ENCODE measurements at places on chromosomes 4 and X.
A peak's percentile ranks its signal among the peaks of the same experiment; 100 is the strongest.

- peak; percentile 61 for DNase-seq
Observed at GRCh38 chr4:2135083-2135482, 76.0 kb downstream of the NAT8L start.

GRCh38 chr4:123649645-123650391, 253.2 kb downstream of the SPRY1 start:
- peak; percentile 76 for DNase-seq

- no peak for DNase-seq
Observed at GRCh38 chr4:108369035-108369655, 200.4 kb upstream of the LEF1 start.

DNA sequence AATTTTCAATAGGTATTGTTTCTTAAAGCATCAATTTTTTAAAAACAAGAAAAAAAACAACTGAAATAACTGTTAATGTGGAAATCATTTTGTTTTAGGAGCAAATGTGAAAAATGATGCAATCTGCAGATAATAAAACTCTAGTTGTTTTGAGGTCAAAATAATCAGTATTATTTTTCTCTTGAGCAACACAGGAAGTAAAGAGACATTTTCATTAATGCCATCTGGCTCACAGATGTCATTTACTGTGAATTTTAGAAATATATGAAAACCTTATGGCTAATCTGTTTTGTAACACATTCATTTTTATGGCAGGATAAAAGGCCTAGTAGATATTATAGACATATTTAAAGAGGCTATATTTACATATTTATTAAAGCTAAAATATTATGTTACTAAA, 141.6 kb downstream of the PCDH18 start:
- DNase-seq: peak; percentile 32

GRCh38 chrX:130330706-130331105, 9.0 kb upstream of the SLC25A14 start:
- peak; percentile 48 for DNase-seq

DNA sequence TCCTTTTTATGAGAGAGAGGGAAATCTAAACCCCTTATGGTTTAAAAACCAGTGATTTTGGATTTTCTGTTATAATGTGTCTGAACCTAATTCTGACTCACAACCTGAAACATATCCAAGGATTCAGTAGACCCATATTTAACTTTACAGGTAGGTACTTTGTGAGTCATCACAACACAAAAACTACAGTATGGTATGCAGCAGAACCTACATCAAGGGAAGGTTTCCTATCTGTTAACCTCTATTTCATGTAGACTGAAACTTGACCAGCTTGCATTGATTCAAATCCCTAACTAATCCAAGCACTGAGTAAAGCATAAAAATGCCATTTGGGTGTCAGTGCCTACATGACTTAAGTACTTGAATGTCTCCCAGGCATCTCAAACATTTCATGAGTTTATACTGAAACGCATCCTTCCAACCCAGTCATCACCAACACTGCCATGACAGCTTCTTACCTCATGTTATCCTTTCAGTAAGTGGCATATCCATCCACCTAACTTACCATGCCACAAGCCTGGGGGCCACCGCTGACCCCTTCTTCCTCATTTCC, 4.3 kb upstream of the ARHGAP10 start:
- DNase-seq: no peak

DNA sequence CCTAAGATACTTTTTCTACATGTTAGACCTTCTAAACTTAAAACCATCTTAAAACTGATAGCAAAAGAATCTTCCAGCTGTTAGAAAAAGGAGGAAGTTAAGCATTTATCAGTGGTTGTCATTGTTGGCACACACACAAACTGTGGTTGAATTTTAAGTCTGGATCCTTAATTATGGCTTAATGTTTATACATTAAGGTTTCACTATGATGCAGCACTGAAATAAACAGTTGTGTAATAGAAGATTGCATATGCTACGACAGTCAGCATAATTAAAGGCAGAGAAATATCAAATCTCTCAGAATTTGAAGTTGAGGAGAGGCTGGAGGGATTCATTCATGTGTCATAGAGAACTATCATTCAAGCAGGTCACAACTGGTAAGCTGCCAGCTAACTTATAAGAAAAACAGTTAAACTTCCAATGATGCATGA, 32.3 kb downstream of the ADGRA3 start:
- peak; percentile 73 for DNase-seq

DNA sequence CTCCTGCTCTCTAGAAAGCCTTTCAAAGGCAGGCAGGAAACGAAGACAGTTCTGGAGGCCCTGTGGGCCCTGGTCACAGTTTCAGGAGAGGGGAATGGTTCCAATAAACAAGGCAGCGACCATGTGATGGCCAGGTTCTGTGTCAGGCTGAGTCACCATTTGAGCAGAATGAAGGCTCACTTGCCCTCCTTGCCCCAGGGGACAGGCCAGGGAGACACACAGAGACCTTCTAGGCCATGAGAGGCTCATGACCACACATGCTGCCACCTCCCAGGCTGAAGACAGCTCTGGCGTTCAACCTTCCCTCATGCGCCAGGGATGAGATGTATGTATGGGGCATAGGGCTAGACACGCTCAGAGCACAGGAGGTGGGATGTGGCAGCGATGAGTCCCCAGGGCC, 22.9 kb upstream of the TRIM2 start:
- no peak for DNase-seq

GRCh38 chrX:130878350-130879341, 24.4 kb downstream of the ENOX2 start:
- DNase-seq: peak; percentile 91

- DNase-seq: peak; percentile 38
Observed at GRCh38 chr4:127015667-127016117, 617.1 kb upstream of the INTU start.

- DNase-seq: no peak
Observed at GRCh38 chrX:154731184-154731583, 19.7 kb downstream of the GAB3 start.

DNA sequence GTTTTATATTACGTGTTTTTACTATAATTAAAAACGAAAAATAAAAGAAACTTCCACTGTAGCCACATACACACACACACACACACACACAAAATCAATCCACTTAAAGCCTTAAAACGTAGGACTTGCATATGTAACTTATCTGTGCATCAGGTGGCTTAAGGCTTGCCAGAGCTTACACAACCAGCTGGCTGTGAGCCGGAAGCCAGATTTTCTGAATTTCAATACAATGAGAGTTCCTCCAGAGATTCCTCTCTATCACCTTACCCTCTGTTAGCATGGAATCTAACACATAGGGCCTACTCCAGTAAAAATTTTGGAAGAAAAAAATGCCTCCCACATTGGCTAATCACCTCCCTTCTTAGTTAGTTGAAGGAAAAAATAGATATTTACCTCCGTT, 27.9 kb upstream of the SLITRK4 start:
- no peak for DNase-seq

- peak; percentile 10 for DNase-seq
Observed at GRCh38 chr4:122285285-122285684, 93.5 kb upstream of the ADAD1 start.

DNA sequence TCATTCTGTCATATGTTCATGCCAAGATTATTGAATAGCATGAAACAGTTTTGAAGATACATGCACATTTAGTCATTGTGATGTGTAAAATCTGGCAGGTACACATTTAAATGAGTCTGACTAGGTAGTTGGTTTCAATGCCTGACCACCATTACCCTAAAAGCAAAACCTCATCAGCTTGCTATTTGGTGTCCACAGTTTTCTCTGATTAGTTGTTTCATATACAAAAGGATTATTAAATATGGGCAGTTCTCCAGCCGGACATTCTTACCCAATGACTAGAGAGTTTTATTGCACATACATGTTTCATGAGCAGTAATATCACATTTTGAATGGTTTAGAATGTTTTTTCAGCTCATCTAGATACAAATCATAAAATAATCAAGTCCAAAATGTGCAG, 23.7 kb downstream of the DCHS2 start:
- no peak for DNase-seq

- DNase-seq: no peak
Observed at GRCh38 chr4:142156256-142156655, 519.9 kb downstream of the IL15 start.

DNA sequence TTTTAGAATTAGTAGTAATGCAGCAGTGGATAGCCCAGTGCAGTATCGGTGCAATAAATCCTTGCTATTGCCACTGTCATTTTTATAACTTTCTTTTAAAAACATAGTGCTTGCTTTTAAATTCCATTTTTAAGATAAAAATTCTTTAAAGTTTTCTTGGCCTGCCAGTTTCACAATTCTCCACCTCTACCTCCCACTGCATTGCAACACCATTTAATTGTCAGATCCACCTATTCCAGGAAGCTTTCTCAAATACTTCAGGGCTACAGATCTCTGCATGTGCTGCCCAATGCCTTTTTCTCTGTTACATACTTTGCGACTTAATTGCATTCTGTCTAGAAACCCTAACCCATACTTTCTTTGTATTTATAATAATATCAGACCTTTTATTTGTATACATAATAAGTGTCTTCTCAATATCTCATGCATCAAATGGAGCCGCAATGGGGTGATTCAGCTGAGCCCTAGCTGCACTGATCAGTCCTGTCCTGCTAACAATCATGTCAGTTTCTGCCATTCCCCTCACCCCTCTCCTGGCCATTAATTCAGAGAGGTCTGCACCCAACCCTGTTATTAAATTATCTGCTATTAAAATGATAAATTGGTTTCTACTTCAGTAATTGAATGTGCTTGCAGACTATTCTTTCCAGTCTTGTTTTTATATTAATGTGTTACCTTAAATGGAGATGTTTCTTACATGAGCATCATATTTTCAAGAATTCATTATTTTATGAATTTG, 193.1 kb downstream of the SLIT2 start:
- no peak for DNase-seq

GRCh38 chr4:141599853-141600252, 36.5 kb upstream of the IL15 start:
- no peak for DNase-seq

- no peak for DNase-seq
Observed at GRCh38 chrX:57573754-57574153, 18.1 kb upstream of the ZXDB start.

DNA sequence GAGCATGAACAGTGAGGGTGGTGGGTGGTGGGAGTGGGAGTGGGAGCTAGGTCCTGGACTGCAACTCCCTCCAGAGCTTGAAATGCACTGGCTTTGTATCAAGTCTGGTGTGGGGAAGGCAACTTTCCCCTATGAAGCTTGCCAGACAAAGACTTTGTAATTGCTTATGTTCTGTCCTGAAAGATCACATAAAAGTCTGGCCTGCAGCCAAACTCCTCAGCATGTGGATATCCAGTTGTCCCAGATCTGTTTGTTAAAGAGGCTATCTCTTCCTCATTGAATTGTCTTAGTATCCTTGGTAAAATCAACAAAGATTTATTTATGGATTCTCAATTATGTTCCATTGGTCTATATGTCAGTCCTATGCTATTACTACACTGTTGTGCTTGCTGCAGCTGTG, 607.9 kb downstream of the GLUD2 start:
- DNase-seq: no peak

GRCh38 chr4:31557437-31557836, 837.3 kb downstream of the PCDH7 start:
- DNase-seq: no peak

GRCh38 chr4:78863254-78863869, 75.9 kb downstream of the PAQR3 start:
- no peak for DNase-seq

DNA sequence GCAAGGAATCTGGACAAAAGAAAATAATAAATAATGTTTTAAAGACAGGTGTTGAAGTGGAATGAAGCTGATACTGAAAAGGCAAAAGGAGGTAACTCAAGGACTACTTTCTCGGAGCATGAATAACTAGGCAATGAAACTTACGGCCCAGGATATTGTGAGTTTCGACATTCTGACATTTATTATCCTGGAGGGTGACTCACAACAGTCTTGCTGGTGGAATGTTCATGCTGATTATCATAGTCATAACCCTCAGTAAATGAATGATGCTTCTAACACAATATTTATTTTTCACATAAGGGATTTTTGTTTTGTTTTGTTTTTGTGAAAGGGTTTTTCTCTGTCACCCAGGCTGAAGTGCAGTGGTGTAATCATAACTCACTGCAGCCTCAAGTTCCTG, 147.0 kb upstream of the HPGD start:
- peak; percentile 86 for DNase-seq

- no peak for DNase-seq
Observed at GRCh38 chr4:113050371-113050755, 910 bp downstream of the ANK2 start.

GRCh38 chr4:139523076-139523475, 32.9 kb downstream of the SETD7 start:
- DNase-seq: peak; percentile 35
